Fibroblast of skin of right quadriceps (primary cell): ENCODE measurements at places on chromosomes 13 and 19.

DNA sequence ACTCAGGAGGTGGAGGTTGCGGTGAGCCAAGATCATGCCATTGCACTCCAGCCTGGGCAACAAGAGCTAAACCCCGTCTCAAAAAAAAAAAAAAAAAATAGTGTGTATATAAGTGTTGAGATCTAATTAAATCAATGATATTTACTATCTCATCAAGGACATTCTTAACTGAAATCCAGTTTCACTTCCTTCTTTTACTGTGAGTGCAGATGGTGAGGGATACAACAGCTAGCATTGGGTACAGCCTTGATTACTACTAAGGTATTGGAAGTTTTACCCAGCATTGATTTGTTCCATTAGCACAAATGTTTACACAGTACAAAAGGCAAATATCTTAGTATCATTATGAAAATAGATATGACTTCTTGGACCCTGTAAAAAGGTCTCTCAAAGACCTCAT lies 546.6 kb downstream of the KCTD12 start:
- no peak for DNase-seq

GRCh38 chr13:100532090-100532766 lies 56.4 kb downstream of the GGACT start:
- no peak for DNase-seq

- no peak for DNase-seq
Measured at GRCh38 chr19:45473682-45474605, 6.1 kb downstream of the FOSB start.

- DNase-seq = no peak
Measured at GRCh38 chr19:17328517-17329365, 5.9 kb downstream of the ANO8 start.
